Liver (tissue), 10 donors: ENCODE measurements at places on chromosomes 12 and 14.

DNA sequence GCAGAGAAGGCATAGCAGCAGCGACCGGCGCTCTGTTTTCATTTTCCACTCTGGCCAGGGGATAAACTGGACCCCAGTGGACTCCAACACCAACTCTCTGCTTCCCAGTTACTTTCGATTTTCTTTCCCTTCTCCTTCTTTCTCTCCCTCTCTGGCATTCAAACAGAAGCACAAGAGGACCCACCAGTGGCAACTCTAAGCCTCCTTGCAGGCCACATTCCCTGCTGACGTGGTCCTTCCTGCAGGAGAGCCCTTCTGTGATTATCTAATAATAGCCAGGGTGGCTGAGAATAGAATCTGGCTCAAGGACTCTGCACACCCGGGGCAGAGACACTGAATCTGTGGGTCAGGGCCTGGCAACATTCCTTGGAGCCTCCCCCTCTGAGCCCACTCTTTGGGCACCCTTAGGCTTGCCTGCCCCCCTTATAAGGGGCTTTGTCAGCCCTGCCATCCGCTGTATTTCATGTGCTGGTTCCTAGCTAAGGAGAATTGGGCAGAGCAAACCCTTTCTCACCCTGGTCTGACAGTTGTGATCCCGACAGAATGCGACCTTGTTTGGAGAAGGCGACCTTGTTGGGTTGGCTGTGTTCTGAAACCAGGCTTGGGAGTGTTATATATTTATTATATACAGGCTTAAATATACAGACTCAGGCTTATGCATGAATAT lies 8.2 kb upstream of the HOXC6 start:
- no peak for DNase-seq

DNA sequence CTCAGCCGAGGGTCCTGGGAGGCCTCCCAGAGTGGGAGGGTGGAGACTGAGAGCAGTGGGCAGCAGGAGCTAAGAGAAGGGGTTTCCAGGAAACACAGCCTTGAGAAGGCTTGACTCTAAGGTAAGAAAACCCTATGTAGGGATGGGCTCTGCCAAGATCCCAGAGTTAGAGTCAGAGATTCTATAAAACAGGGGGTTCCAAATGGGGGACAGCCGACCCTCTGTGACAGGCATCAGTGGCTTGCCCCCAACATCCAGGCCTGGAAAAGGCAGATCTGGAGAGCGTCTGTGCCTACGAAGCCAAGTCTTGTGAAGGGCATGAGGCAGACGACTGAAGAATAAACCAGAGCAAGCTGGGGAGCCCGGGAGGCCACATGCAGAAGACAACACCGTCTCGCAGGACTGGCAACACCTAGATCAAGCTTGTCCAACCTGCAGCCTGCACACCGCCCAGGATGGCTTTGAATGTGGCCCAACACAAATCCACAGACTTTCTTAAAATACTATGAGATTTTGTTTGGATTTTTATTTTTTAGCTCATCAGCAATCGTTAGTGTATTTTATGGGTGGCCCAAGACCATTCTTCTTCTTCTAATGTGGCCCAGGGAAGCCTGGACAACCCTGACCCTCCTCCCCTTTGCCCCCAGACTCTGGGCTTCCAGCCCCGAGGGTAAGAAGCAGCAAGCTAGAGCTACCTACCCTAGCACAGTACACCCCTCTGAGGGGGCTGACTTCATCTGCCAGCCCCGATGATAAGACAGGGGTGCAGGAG lies 42.1 kb downstream of the PRMT8 start:
- no peak for DNase-seq

DNA sequence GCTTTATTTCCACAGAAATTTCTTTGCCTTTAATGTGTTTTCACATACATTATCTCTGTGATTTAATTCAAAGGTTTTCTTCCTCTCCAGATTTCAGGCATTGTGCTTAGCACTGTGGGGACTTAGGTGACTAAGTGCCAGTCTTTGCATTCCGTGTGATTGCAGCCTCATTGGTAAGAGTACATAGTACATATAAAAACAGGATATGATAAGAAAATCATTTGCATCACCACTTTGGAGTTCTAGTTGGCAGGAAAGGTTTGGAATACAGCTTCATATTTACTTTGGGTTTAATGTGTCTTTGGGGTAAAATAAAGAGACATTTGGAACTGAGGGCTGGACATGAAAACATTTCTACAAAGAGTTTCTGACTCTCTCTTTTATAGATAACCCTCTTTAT lies 37.8 kb upstream of the C12orf75 start:
- no peak for DNase-seq

GRCh38 chr14:93788293-93788542 lies at the start of gene PRIMA1:
Gene PRIMA1 (minus strand): TSS chr14:93788485. CDS start chr14:93787718, 767 bp downstream.
- no peak for DNase-seq

DNA sequence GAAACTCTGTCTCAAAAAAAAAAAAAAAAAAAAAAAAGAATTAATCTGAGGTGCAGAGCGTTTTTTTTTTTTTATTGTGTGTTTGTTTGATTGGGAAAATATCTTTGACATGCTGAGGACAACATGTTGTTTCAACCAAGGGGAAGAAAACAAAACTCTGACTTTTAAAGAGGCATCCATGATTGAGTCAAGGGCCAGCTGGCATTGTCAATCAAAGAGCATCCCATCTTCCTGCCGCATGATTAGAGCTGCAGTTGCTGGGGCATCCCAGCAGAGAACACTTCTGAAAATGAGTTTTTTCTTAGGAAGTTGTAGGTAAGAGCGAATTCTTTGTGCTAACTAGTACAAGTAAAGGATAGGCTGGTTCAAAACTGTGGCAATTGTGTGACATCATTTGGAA lies 200.9 kb upstream of the DAAM1 start:
- DNase-seq, result no peak

GRCh38 chr12:25617991-25618390 lies 64.9 kb upstream of the LMNTD1 start:
- no peak for DNase-seq

GRCh38 chr12:26691234-26691970 lies 141.6 kb downstream of the ITPR2 start:
- no peak for DNase-seq
